ENCODE measurements at places on chromosomes 1 and 21.

DNA sequence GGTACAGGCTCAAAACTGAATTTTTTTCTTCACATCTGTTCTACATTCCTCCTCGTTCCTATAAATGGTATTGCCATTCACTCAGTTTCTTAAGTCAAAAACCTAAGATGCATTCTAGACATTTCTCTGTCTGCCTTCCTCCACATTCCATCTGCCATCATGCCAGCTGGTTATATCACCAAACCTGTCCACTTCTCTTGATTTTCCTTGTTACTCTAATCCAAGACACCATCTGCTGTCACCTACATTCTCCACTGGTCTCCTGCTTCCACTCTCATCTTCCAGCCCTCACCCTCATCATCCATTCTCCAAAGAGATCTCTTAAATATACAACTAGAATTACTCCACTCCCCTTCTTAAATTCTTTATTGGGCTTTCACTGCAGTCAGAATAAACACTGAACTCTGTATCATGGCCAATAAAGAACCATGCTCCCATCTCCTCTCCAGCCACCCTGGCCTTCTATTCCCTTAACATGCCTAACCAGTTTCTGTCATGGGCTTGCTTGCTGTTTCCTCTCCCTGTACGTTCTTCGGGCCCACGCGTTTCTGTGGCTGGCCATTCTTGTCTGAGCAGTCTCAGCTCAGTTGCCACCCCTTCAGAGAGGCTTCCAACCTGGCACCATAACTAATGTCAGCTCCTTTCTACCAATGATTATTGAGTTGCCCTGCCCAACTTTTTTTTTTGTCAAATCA is 278.3 kb downstream of the ST6GALNAC3 start:
- DNase-seq = no peak

DNA sequence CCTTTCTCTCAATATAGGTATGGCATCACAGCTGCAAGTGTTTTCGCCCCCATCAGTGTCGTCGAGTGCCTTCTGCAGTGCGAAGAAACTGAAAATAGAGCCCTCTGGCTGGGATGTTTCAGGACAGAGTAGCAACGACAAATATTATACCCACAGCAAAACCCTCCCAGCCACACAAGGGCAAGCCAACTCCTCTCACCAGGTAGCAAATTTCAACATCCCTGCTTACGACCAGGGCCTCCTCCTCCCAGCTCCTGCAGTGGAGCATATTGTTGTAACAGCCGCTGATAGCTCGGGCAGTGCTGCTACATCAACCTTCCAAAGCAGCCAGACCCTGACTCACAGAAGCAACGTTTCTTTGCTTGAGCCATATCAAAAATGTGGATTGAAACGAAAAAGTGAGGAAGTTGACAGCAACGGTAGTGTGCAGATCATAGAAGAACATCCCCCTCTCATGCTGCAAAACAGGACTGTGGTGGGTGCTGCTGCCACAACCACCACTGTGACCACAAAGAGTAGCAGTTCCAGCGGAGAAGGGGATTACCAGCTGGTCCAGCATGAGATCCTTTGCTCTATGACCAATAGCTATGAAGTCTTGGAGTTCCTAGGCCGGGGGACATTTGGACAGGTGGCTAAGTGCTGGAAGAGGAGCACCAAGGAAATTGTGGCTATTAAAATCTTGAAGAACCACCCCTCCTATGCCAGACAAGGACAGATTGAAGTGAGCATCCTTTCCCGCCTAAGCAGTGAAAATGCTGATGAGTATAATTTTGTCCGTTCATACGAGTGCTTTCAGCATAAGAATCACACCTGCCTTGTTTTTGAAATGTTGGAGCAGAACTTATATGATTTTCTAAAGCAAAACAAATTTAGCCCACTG is 11.5 kb downstream of the HIPK1 start:
- peak; percentile 18 for DNase-seq

GRCh38 chr1:110677526-110677925 is 2.8 kb upstream of the KCNA3 start:
- DNase-seq = no peak

GRCh38 chr1:176118985-176119384 is 88.1 kb downstream of the COP1 start:
- DNase-seq = no peak

GRCh38 chr1:165235777-165236291 is 120.7 kb downstream of the LMX1A start:
- no peak for DNase-seq

- no peak for DNase-seq
Measured at GRCh38 chr1:108557296-108557695, 2.6 kb upstream of the EEIG2 start.

DNA sequence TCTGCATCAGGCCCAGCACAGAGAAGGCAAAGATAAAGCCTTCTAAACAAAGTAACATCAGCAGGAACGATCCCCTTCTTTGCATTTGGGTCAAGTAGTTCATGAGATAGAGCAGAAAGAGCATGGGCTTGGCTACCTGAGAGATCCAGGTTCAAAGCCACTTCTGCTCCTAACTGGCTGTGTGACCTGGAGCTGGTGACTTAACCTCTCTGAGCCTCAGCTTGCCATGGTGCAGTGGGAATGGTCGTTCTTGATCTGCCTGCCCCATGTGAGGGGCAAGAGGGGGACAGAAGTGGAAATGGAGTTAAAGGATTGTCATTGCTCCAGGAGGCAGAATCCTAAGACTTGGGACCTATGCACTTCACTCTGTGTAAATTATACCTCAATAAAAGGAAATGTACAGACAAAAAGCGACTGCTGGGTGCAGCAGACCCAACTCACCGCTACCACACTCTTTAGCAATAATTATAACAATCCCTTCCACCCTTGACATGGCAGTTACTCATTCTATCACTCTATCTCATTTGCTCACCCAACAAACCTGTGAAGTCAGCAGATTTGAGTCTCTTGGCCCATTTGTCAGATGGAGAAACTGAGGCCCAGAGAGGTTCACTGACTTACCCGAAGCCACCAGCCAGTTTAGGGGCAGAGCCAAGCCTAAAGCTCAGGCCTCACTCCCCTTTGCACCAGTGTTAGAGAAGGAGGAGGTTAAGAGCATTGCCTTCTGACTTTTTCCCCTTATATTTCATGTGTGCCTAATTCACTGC is 1.5 kb upstream of the MATN1 start:
- DNase-seq = no peak

- DNase-seq = no peak
Measured at GRCh38 chr1:228381356-228381755, 25.3 kb downstream of the TRIM11 start.

- DNase-seq = no peak
Measured at GRCh38 chr1:65167586-65168242, 19.7 kb downstream of the AK4 start.

DNA sequence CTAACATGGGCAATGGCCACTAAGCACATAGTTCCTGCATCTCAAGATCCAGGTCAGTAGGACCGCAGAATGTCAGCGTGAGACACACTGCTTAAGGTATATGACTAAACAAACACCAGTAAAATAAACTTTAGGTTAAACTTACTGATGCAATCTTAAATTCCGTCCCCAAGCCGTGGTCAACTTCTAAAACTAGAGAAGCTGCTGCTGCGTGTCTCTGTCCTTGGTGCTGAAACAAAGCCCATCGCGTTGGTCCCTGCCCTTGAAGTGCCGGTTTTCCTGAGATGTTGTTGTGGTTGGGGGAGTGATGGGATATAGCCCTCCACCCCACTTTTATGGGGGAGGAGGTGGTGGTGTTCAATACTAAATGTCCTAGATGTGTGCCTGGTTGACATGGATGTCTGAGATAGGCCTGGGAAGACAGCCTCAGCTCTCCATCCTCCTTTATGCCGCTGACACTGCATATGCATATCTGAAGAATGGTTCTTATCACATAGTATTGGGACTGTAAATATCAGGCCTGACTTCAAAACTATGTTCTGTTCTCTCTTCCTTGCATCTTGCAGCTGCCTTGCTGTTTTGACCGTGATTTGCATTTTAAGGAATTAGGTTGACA is 72.0 kb upstream of the KCNA3 start:
- DNase-seq = peak; percentile 34

- no peak for DNase-seq
Measured at GRCh38 chr21:30680586-30680985, 37.9 kb downstream of the KRTAP20-3 start.

DNA sequence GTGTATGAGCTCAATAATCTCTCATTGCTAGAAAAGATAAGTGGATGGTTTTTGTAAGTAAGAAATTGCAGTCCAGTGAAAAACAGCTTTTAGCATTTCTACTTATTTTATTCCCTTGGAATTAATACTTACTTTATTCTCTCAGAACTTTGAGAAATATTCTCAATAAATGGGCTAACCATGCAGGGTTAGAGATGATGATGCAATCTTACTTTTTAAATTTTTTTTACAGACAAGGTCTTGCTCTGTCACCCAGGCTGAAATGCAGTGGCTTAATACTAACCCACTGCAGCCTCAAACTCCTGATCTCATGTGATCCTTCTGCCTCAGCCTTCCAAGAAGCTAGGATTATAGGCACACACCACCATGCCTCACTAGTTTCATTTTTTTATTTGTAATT is 440.8 kb upstream of the ZP4 start:
- no peak for DNase-seq

GRCh38 chr21:45910548-45911221 is 70.9 kb upstream of the COL6A1 start:
- DNase-seq = no peak

- DNase-seq = no peak
Measured at GRCh38 chr1:2232916-2233438, 4.9 kb downstream of the SKI start.

Data from T-helper 2 cell (primary cell).